ENCODE measurements at places on chromosomes 16 and 17.

DNA sequence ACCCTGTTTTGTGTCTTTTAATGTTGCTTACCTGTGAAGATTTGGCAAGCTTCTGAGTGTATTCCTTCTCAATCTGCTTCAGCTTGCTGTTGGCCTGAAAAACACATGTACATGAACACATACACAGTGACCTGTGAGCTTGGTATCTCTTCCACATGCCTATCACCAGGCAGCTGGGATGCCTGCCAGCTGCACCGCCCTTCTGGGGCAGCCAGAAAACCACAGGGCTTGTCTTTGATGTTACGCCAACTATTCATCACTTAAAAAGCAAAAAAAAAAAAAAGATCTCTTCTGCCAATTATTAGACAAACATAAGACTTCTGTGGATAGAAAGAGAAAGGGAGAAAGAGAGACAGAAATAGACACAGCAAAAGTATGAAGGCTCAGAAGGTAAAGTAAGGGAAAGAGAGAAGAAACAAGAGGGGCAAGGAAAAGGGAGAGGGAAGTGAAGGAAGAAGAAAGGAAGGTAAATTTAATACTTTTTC lies 189.2 kb upstream of the AXIN2 start:
- DNase-seq = no peak

- DNase-seq = no peak
Measured at GRCh38 chr16:21164521-21165168, 6.2 kb downstream of the LDAF1 start.

DNA sequence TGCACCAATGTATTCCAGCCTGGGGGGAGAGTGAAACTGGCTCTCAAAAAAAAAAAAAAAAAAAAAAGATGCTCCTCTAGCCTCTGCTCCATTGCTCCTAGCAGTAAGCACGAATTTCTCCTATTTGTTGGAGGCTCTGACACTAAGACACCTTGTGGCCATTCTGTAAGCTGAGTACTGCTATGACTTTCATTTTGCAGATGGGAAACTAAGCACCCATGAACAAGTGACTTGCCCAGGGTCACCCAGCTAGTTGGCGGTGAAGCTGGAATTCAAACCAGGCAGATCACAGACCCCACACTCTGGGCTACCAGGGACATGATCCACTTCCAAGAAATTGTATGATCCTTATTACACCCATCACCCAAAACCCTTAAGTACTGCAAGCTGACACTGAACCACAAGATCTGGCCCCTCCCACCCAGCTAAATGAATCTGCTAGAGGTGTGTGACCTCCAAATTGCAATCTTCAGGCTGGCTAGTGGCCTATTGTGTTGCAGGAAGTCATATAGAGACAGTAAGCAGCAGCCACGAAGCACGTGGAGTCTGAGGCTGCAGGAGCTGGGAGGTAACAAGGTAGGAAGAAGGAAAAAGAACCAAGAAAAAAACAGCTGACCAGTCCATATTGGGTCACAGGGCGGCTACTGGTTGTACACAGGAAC lies 209.4 kb downstream of the XYLT1 start:
- DNase-seq = no peak

- DNase-seq = no peak
Measured at GRCh38 chr16:16030449-16030848, 81.0 kb downstream of the ABCC1 start.

GRCh38 chr17:20225162-20226115 lies 216.3 kb downstream of the SPECC1 start:
- DNase-seq = no peak

DNA sequence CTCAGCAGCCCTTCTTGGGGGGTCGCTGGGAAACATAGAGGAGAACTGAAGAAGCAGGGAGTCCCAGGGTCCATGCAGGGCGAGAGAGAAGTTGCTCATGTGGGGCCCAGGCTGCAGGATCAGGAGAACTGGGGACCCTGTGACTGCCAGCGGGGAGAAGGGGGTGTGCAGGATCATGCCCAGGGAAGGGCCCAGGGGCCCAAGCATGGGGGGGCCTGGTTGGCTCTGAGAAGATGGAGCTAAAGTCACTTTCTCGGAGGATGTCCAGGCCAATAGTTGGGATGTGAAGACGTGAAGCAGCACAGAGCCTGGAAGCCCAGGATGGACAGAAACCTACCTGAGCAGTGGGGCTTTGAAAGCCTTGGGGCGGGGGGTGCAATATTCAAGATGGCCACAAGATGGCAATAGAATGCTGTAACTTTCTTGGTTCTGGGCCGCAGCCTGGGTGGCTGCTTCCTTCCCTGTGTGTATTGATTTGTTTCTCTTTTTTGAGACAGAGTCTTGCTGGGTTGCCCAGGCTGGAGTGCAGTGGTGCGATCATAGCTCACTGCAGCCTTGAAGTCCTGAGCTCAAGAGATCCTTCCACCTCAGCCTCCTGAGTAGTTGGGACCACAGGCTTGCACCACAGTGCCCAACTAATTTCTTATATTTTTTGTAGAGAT lies 3.4 kb downstream of the STH start:
- DNase-seq = no peak
